Activated CD4-positive, alpha-beta T cell treated with anti-CD3 and anti-CD28 coated beads, Interleukin-2, amount 50 U/mL, for 1 hour (primary cell): ENCODE measurements at places on chromosomes 1 and 21.

DNA sequence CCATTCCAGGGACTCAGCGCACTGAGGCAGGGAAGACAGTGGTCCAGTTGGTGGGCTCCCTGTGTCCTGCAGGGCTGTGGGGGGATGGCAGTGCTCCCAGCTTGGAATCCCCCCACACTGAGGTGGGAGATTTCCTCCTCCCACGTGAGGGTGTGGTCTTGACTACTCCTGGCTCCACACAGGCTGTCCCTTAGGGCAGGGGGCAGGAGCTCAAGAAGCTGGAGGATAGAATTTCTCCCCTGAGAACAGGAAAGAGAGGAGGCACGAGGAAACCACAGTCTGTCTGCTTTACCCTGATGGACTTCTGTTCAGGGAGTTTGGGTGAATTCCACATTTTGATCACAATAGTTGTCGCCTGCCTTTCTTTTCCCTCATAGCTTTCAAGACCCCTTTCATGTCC, 62.1 kb downstream of the CACNA1E start:
- no peak for DNase-seq

- DNase-seq = no peak
These were observed 84.4 kb upstream of the SYT6 start for GRCh38 chr1:114238053-114238452.

- no peak for DNase-seq
These were observed 69.2 kb upstream of the KIF26B start for GRCh38 chr1:245085508-245086095.

DNA sequence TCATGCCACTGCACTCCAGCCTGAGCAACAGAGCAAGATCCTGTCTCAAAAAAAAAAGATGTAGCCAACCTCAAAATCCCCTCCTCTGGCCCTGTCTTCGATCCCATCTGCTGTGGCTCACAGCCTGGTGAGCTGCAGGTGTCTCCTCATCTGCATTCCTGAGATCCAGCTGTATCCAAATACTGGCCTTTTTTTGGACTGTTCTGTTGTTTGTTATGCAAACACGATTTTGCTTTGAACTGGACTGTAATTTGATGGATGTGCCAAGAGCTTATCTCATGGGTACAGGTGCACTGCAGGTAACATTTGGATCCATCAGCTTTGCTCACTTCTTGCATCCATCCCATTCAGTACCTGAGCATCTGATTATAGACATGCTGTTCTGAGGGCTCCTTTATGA, 14.1 kb upstream of the FAM43B start:
- no peak for DNase-seq

GRCh38 chr1:206637605-206638004, 2.3 kb downstream of the DYRK3 start:
- no peak for DNase-seq

DNA sequence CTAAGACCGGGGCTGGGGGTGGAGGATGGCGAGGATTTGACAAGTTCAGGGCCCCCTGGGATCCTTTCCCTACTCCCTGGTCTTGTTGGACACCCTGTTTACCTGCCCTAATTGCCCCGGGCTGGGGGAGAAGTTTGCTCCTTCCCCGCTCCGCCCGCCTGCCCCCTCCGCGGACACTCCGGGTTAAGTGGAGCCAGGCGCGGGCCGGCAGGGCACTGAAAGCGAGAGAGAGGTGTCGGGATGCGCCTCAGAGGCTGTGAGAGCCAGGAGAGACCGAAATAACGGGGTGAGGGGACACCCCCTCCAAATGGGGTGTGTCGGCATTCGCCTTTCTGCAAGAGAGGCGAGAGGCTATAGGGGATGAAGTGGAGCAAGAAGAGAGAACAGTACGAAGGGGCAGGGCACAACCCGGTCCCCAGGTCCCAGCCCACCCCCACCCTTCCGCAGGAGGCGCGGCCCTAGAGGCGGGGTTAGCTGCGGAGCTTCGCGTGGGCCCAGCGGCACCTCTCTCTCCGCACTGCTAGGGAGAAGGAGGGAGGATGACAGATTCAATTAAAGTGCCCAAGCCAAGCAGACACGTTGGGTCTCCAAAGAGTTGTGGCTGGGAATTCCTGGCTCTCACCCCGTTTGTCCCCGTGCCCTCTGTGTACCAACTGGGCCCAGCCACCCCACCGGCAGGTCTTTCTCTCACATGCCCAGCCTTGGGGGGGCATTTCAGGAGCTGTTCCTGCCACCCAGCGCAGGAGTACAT, 3.8 kb downstream of the EFNA3 start:
- DNase-seq = no peak

DNA sequence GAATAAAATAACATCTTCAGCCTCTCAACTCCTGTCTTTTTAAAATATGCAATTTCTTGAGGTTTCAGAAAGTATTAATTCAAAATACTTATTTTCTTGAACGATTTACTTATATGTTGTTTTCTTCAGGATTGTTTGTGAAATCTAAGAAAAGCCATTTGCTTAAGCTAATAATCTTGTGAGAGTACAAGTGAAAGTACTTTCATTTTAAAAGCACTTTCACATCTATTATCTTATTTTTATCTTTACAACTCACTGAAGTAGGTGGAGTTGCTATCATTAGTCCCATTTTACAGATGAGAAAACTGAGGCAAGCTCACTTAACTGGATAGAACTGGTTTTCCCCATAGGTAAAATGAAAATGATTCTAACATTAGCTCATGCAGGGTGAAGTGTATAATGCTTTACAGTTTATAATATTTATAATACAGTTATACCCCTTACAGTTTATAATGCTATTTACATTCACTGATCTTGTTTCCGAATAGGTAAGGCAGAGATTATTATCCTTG, 4.7 kb upstream of the PLPP3 start:
- no peak for DNase-seq

DNA sequence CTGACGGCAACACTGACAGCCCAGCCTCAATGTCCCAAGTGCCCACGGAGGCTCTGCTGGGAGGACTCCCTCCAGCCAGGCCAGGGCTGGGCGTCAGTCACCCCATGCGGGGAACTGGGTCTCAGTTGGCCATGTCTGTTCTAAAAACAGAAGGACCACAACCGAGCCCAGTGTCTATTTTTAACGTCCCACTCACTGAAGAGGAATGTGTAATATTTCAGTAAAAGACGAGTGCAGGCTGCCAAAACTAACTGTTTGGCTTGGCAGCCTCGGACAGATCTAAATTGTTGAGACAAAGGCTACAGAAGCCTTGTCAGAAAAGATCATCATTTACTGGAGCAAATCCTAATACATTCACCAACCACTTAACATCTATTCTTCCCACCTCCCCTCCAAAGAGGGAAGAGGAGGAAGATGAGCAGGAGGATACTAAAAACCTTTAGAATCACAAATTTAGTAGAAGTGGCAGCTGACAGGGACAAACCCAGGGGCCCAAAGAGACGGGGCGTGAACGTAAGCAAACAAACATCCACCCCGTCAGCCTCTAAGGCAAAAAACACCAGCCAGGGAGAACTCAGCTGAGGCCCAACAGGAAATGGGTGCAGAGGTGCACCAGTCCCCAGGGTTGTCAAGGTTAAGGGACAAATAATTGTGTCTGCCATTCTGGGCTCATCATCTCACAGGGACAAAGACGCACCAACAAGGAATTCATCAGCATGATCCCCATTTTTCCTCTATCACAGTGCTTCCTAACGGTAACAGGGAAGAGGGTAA, 18.7 kb downstream of the C1orf198 start:
- DNase-seq = no peak

DNA sequence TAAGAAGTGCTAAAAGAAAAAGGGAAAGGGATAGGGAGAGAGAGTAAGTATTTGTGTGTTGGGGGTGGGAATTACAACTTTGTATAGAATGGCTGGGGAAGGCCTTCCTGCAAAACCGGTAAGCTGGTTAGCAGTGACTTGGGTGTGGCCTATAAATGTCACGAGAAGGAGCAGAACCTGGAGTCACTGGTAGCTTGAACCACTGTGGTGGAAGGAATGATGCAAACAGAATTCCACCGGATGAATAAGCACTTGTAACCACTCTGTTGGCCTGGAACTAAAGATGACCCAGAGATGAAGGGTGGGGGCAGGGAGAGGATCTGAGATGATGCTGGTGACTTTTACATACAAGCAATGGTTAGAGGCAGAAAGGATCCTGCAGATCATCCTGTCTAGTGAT, 8.9 kb downstream of the XKR8 start:
- DNase-seq = no peak

- no peak for DNase-seq
These were observed 8.9 kb downstream of the CCDC185 start for GRCh38 chr1:223401873-223402789.
